ENCODE measurements at places on chromosomes 12 and 14.

GRCh38 chr12:55637467-55637866, 775 bp downstream of the OR10P1 start:
- DNase-seq = no peak

GRCh38 chr12:5511644-5512600, 80.0 kb downstream of the NTF3 start:
- DNase-seq = no peak

DNA sequence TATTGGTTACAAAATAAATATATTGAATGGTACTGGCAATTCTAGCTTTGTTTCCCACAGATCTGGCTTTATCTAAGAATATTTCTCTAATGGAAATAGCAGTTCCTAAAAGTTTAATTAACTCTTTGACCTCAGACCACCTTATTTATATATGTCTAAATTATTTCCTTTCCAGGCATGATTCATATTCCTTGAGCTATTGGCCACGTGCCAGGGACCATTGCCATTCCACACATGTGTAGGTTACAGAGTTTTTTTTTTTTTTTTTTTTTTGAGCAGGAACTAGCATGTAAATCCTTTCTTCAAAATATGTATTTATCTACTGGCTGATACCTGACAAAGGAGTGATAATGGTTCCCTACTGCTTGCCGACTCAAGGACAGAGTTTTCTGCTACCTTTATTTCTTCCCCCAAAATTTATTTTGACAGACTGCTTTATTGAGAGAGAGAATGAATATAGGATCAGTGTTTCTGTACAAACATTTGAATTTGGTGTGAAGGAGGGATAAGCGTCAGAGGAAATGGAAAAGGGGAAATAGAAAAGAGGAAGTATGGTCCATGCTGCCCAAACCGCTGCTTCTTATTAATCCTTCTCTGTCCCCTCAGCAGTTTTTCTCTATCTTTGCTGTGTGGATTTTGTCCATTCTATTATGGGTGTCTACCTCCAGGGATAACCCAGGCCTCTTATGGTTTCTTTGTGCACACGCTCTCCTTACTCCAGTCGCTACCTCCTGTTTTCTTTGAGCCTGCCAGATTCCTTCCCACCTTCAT, 36.4 kb downstream of the PDE3A start:
- no peak for DNase-seq

DNA sequence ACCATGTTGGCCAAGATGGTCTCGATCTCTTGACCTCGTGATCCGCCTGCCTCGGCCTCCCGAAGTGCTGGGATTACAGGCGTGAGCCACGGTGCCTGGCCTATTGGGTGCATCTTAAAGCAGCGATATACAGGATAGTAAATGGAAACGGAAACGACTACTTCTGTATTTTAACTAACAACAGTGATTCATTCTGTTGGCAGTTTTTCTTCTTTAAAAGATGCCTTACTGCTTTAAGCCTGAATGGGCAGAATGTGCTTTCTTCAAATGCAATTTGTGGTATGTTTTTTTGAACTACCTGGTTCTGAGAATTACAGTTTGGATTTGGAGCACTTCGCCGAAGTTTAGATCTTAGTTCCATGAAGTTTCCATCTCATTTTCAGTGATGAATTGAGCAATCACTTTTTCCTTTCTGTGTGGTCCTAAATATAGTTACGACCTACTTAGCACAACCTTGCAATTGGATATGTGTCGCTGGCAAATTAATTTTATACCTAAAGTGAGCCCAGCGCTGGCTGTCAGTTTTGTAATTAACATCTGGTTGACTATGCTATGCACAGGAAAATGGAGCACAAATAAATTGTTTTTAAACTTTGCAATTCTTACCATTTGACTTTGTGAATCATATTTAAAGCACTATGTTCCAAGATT, 53.6 kb upstream of the EIF5 start:
- no peak for DNase-seq

DNA sequence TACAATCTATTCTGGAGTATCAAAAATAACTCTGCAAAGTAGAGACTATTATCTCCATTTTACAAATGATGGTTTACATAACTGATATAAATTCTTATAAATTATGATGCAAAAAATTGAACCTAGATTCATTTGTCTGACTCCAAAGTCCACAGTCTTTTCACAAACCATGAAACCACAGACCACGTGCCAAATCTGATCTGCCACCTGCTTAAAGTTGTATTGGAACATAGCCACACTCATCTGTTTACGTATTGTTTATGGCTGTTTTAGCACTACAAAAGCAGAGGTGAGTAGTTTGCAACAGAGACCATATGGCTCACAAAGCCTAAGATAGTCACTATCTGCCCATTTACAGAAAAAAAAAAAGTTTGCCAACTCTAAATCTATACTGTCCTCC, 105.3 kb downstream of the KCNH5 start:
- no peak for DNase-seq

DNA sequence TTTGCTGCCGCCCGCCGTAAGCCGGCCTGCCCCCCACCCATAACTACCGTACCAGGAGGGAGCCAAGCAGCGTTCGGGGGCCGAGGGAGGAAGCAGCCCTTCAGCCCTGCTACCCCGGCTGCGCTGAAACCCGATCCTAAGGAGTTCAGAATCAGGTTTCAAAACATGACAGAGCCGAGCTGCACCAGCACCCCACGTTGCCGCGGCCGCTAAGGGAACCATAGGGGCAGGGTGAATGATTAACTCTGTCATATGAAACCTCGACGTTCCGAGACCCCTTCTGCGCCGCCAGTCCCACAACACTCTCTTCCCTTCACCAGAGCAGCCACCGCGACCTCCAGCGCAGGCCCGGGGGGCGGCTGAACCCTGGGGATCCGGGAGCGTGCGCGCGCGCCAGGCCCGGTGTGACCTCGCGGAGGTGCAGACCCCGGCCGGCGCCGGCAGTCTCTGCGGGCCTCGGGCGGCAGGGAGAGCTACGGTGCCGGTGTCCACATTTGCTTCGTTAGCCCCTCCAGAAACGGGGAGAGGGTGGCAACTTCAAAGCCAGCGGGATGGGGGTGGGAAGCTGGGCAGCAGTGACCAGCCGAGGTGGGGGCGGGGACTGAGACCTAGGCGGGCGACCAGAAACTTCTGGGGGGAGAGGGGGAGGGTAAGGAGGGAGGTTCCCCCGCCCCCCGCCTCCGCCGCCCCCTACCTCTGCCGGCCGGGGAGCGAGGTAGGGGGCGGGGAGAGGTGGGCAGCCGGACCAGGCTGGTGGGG, 1.6 kb downstream of the SIX4 start:
- DNase-seq = peak; percentile 34

DNA sequence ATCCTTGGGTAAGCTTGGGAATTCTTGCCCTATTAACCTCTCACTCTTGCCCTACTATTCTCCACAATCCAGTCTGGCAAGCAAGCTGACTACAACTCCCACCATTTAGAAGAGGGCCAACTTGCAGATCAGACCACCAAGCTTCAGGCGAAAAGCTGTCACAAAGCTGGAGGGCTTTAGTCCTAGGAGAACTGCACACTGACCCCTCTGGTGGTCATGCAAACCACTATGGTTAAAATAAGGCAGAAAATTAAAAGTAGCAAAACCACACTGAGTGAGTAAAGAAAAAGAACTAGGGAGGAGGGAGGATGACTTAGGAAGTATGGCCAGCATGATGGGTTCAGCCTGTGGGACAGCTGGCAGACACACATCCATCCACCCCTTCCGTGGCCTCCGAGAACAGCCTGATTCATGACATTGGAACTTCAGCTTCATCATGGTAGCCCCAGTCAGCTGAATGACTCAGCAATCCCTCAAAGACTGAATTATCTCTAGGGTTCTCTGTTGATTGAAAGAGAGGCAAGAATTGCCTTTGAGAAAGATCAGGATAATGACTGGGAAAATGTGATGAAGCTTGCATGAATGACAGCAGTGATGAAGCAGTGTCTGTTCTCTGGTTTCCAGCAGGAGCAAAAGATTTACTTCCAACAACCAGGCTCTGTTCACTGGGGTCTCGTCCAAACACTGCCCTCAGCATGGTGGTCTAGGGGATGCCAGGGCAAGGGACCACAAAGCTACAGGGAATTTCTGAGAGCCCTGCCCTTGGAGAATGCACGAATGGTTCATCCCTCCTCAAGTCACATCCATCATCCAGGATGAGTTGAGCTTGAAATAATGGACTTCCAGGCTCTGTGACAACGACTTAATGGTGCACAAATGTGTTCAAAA, 24.4 kb downstream of the PITPNM2 start:
- peak; percentile 75 for DNase-seq

DNA sequence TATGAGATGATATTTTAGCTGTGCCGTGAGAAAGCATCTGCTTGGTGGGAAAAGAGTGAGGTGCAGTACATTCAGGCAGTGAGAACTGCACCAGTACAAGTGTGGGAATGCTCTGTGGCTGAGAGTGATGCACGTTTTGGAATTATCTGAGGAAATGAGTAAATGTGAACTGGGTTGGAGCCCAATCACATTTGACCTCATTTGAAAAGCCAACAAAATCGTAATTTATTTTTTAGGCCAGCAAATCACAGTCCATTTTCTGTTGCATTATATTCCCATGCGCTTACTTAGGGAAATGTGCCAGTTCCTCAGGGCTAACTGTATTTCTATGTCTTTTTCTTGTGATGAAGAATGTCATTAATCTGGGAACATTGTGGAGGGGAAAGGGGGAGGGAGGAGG, 77.3 kb downstream of the SNAPC1 start:
- DNase-seq = no peak

GRCh38 chr12:109594556-109595317, 21.1 kb downstream of the MVK start:
- DNase-seq = no peak

DNA sequence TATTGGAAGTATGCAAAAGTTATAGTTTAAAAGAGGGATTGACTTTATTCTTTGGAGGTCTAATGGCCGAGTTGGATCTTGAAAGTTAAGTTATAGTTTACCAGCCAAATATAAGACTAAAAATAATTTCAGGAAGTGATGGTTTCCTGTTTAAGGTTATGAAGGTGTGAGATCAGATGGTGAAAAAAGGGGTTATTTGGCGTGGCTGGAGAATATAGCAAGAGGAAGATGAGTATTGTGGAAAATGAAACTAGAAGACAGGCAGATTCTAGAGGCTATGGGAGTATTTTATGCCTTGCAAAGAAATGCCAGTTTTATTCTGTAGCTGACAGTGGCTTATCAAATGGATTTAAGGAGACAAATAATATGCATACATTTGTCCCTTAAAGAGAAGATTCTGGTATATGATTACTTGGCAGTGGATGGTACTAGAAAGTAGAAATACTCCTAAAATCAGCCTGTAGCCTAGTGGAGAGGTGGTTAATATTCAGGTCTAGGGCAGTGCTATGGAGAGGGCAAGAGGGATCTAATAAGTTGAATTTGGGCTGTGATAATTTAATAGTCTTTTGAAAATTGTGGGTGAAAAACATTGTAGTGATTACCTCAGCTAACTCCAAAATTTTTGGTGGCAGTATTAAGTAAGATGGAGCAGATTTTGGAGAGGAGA, 1091.8 kb upstream of the ATXN7L3B start:
- DNase-seq = no peak

GRCh38 chr12:116818341-116818856, 62.8 kb downstream of the HRK start:
- DNase-seq = no peak

DNA sequence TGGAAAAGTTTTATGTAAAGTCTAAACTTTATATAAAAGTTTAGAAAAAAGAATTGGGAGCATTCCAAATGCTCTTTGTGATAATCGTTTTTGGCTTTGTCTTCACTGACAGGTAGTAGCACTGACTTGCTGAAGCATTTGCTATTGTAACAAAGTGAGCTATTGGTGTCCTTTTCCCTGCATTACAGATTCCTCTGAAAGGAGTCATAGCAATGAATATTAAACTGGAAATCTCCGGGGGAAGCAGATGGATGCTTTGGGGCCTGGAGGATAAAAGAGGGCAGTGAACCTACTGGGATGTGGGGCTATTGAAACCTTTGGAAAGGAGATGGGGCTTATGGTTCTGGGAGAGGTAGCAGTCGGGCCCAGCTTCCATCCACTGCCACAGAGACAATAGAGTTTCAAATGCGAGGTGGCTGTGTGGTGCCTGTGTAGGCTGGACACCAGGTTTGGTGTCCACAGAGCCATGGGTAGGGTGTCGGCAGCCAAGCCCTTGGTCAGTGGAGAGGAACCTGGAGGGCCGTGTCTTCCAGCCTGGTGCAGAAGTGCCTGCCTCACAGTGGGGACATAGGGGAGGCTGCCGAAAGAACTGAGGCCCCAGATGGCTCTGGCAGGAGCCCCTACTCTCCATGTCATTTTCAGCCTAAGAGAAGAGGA, 10.1 kb downstream of the GSG1 start:
- no peak for DNase-seq

- no peak for DNase-seq
These were observed 186.2 kb downstream of the PELI2 start for GRCh38 chr14:56304456-56304855.

DNA sequence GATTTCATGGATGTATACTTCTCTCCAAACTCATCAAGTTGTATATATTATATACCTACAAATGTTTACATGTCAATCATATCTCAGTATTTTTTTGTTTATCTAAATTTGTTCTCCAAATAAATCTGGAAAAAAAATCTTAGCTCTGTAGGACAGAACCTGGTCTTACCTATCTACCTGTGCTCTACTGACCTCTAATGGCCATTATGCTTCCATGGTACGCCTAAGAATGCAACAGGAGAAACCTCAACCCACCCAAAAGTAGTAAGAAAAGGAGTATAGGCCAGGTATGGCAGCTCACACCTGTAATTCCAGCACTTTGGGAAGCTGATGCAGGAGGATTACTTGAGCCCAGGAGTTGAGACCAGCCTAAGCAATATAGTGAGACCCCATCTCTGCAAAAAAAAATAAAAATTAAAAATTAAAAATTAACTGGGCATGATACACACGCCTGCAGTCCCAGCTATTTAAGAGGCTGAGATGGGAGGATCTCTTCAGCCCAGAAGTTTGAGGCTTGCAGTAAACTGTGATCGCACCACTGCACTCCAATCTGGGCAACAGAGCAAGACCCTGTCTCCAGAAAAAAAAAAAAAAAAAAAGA, 8.7 kb downstream of the OR11H4 start:
- DNase-seq = no peak

DNA sequence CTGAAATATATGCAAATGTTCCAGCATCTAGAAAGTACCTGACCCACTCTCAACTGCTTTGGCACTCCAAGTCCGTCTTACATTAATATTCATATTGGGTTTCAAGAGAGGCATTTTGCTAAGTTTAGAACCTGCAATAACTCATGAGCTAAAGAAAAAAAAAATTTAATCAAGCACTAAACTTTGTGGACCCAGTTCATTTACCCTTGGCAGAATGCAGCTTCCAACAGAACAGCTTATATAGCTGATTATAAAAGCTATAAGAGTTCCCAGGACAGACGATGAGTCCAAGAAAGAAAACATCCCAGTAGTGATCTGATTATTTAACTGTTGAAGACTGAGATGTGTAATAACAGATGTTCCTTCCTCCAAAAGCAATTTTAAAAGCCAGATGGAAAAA, 592.0 kb downstream of the KCNH5 start:
- no peak for DNase-seq

- no peak for DNase-seq
These were observed 191.6 kb downstream of the DUSP6 start for GRCh38 chr12:89160716-89161123.

DNA sequence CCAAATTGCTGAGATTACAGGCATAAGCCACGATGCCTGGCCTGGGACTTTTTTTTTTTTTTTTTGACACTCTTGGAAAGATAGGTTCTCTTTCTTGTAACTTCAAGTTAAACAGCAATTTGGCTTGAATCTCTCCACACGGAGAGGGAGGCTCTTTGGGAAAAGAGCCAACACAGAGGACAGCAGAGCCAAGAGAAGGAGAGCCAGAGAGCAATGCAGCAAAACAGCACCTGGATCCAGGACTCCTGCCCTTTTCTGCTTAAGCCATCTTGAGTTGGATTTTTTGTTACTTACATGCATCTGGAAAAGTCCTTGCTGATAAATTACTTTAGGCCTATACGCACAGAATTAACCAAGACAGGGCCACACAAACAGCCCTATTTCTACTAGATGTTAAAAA, 176.8 kb downstream of the APAF1 start:
- no peak for DNase-seq
